Stimulated activated CD4-positive, alpha-beta T cell treated with anti-CD3 and anti-CD28 coated beads, Interleukin-1b, Interleukin-23, amount 100 ng/mL, for 1 hour (primary cell): ENCODE measurements at places on chromosomes 7 and 10.

DNA sequence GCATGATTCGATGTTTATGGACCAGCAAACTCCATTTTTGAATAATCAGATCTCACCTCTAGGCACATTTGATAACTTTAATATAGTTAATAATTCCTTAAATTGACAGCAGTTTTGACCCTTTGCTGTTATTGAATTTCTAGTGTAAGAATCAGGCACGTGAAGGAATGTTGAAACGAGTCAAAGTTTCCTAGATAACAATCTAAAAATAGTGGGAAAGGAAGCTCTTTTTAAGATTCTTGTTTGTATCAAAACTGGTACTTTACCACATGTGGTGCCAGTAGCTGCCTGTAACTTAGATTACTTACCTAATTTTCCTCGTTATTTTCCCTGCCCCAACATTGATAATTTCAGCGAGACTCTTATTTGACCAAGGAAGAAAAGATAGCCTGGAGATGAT is 757.8 kb upstream of the KCND2 start:
- no peak for DNase-seq

DNA sequence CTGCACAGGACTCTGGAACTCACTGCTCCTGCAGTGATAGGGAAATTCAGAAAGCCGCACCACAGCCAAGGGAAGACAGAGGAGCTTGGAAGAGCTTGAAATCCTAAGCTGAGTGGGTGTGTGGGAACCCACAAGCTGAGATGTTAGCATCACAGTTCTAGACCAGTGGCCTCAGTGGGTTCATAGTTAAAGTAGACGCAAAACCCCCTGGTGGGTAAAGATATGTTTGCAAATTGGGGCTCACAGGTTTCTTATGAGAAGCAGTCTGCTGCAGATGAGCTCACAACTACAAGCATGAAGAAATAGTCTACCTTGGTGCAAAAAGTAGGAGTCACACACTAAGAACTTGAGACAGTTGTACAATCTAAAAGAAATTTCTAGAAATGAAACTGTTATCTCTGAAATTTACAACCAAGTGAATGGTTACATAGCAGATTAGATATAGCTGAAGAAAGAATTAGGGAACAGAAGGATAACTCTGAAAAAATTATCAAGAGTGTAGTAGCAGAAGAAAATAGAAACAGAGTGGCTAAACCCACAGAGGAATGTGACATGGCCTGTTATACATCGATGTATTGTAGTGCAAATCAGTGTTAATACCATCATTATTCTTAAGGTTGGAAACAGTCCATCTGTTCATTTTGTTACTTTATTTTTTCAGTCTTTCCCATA is 77.2 kb downstream of the DYNC2I1 start:
- no peak for DNase-seq

GRCh38 chr10:93075369-93076221 is 1.9 kb downstream of the CYP26A1 start:
- DNase-seq, result no peak

GRCh38 chr7:36308031-36308430 is 81.6 kb upstream of the ANLN start:
- DNase-seq, result no peak
